ENCODE measurements at places on chromosomes 6 and 20.
A peak's percentile ranks its signal among the peaks of the same experiment; 100 is the strongest.

DNA sequence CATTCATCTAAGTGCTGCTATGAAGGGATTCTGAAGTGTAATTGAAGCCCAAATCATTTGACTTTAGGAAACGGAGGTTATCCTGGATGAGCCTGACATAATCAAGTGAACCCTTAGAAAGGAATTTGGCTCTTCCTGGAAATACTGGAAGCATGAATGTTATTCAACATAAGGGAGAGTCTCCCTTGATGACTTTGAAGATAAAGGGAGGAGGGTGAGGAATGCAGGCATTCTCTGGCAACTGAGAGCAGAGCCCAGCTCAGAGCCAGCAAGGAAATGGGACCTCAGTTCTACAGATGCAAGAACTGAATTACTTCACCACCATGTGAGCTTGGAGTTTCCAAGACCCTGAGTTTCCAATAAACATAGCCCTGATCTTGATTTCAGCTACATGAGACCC, 168.2 kb downstream of the DLL1 start:
- DNase-seq, result no peak

DNA sequence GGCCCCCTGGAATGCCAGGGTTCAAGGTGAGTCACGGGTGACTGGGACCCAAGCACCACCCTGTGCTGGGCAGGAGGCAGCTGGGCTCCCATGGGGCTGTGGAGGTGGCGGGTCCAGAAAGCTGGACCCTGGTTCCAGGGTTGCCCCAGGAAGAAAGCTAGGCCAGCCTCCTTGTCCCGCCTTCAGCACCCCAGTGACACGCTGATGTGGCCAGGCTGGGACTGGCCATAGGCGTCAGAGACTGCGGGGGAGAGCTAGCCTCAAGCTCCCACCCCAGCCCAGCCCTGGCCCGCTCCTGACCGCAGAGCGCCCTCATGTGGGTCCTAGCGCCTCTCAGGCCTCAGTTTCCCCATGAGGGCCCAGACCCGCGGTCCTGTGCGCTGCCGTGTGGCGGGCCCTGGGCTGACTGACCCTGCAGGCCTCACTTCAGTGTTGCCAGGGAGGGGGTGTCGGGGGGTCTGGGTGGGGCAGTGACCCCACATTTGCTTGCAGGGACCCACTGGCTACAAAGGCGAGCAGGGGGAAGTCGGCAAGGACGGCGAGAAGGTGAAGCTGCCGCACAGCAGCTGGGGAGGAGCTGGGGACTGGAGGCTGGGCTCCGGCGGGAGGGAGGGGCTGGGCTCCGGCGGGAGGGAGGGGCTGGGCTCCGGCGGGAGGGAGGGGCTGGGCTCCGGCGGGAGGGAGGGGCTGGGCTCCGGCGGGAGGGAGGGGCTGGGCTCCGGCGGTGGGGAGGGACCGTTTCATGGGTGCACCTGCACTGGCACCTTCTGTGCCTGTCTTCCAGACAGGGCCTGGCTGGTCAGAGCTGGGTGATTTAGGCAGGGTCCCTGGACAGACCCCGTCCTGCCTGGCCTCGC, 7.9 kb downstream of the COL9A3 start:
- peak; percentile 46 for DNase-seq

DNA sequence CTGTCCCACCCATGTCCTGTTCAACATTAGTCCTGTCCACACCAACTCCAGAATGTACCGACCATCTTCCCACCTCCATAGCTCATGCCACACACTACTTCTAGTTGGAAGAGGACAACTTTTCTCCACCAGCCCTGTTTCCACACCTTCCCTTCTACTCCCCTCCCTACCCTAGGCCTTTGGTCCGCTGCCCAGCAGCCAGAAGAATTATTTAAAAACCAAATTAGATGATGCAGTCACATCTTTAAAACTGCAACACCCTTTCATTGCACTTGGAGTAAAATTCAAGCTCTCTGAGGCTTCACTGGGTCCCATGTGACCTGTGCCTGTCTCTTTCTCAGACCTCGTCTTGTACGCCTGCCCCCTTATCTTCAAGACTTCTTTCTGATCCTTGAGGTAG, 53.8 kb downstream of the BANF2 start:
- DNase-seq, result no peak

- DNase-seq, result no peak
Observed at GRCh38 chr20:47265214-47265613, 91.3 kb downstream of the ZMYND8 start.

GRCh38 chr6:132513831-132514545, 1.1 kb upstream of the STX7 start:
- DNase-seq, result no peak

DNA sequence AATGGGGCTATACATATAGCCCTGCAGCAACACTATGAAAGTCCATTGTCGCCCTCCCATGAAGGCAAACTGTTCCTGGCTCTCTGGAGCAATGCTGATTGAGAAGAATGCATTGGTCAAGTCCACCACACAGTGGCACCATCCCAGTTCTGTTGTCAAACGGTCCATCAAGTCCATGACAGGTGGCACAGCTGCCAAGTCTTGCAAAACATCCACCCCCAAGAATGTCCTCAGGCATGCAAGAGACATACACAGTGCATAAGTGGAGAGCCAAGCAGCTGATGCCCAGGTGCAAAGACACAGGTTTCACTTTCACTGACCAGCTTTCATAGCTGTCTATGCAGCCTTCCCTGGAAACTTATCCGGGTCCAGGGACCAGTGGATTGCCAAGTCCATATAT, 17.5 kb downstream of the ZNF391 start:
- DNase-seq, result no peak

GRCh38 chr6:84652356-84653026, 111.9 kb downstream of the TBX18 start:
- no peak for DNase-seq

DNA sequence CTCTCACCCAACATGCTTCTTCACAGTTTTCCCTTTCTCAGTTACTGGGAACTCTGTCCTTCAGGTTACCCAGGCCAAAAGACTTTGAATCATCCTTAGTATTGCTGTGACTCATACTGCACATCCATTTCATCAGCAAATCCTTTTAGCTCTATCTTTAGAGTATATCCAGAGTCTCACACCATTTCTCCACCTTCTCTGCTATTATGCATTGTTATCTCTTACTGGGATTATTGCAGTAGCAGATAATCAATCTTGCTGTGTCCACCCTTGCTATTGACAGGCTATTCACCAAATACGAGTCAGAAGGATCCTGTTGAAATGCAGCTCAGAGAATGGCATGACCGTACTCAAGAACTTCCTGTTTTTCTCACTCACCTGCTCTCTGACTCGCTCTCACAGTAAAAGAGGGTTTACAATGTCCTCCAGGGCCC, 57.3 kb downstream of the BCKDHB start:
- no peak for DNase-seq

DNA sequence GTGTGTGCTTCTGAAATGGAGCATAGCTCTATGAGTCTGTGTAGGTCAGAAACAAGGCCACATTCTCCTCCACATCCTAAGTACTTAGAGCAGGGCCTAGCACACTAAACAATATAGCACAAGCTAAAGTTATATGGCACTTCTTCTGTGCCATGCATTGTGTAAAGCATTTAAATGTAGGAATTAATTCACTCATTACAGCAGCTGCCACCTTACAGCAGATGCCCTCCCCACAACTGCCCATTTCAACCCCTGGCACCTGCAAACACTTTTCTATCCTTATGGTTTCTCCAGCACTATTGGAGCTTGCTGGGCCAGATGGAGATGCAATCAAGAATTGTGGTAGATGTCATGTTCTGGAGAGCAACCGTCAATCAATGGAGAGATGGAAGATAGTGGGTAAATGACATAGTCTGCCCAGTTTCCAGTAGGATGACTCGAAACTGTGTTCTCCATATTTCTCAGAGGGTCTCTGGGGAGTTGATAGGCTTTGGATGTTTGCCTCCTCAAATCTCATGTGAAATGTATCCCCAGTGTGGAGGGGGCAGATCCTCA, 373.7 kb downstream of the DOK5 start:
- no peak for DNase-seq

GRCh38 chr20:23449421-23449820, 3.3 kb downstream of the CST11 start:
- DNase-seq, result no peak

DNA sequence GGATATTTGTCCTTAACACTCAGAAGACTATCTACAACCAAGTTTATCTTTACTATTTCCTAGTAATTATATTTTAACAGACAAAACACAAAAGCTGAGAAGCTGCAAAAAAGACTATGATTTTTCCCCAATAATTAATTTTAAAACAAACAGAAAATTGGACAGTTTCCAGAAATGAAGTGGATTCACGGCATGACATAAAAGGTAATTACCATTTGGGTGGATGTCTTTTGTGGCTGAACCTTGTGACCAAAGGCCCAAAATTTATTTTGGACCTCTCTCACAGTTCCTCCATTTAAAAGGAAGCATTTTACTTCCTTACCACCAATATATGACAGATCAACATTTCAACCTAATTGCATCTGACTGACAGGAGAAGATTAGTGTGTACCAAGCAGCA, 90.2 kb downstream of the GMDS start:
- no peak for DNase-seq

- no peak for DNase-seq
Observed at GRCh38 chr6:140921366-140922226, 1211.1 kb upstream of the GJE1 start.

DNA sequence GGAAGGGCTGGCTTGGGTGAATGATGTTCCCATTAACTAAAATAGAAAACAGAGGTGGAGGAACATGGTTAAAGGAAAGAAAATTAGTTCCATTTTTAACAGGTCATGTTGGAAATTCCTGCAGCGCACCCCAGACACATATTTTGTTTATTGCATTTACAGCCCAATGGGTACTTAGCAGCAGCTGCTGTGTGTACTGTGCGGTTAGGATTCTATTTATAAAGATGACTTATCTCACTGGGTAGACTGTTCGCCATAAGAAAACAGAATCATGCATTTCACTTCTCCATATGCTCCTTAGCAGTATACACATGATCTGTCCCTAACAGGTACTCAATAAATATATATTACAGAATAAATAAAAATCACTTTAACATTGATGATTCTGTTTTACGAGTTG, 135.8 kb downstream of the SLC35F1 start:
- DNase-seq, result no peak

GRCh38 chr20:49519777-49520359, 37.4 kb upstream of the KCNB1 start:
- DNase-seq, result no peak

Data from effector memory CD4-positive, alpha-beta T cell (primary cell).